DND-41 (cell line): ENCODE measurements at places on chromosomes 3 and 15.

DNA sequence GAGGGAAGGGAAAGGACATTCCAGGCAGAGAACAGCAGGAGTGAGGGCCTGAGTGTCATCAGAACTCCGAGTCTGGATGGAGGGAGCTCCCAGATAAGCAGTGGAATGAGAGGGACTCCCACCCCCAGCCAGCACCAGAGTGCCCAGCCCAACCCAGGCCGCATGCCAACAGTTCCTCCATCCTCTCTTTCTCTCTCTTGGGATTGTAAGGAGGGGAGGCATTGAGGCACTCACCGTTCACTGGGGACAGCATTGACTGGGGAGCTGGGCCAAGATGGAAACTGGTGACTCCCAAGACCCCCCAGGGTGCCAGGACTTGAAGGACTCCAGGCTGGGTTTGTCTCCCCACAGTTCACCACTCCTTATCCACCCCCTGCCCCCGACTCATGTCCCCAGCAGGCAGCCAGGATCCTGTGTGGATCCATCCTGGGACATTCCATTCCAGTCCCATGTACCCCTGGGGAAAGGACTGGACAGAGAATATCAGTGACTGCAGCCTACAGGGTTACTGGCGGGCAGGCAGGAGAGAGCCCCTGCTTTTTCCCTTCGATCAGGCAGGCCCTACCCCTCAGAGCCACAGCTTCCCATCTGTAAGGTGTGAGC, 15.7 kb downstream of the PTH1R start:
- H3K4me1 ChIP-seq, result peaks cover 11% of the 10 kb centered on the region
- H3K27me3 ChIP-seq, result peaks cover 24% of the 10 kb centered on the region
- H3K27ac ChIP-seq, result no peak overlapping the region
- no peak overlapping the region for H3K4me3 ChIP-seq

DNA sequence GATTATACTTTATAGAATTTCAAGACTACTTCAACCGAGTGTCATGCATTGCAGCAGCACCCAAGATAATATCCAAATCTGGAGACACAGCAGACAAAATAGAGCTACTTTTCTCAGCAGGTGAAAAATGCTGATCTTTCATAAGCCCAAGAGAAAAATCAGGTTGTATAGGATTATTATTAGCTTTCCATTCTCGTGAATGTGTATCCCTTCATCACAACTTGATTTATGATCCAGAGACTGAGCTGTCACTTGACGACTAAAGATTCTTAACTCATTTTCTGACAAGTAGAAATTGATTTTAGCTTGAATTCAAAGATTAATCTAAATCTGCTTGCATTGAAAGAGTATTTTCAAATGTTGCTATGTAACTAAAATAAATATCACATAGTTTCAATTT, 32.4 kb downstream of the EPHA3 start:
- no peaks in the 10 kb centered on the region for H3K36me3 ChIP-seq
- H3K27me3 ChIP-seq, result no peaks in the 10 kb centered on the region
- no peak for DNase-seq
- no peak overlapping the region for H3K4me3 ChIP-seq
- no peak overlapping the region for H3K27ac ChIP-seq
- no peaks in the 10 kb centered on the region for H3K4me1 ChIP-seq

DNA sequence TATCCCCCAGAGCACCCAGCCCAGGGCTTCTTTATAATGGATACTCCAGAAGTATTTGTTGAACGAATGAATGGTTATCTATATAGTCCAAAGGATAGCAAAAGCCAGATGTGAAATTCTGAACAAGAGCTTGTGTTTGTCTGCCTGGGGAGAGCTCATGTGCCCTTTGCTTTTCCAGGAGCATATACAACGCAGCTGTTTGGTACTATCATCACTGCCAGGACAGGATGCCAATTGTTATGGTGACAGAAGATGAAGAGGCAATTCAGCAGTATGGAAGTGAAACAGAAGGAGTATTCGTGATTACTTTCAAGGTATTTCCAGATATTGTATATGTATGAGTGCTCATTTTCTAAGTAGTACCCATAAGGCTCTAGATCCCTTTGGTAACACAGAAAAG, 15.2 kb downstream of the DIS3L start:
- H3K36me3 ChIP-seq, result peaks cover 69% of the 10 kb centered on the region
- no peaks in the 10 kb centered on the region for H3K4me1 ChIP-seq
- no peak overlapping the region for H3K4me3 ChIP-seq
- H3K27me3 ChIP-seq, result no peaks in the 10 kb centered on the region
- H3K27ac ChIP-seq, result no peak overlapping the region
- DNase-seq, result no peak

DNA sequence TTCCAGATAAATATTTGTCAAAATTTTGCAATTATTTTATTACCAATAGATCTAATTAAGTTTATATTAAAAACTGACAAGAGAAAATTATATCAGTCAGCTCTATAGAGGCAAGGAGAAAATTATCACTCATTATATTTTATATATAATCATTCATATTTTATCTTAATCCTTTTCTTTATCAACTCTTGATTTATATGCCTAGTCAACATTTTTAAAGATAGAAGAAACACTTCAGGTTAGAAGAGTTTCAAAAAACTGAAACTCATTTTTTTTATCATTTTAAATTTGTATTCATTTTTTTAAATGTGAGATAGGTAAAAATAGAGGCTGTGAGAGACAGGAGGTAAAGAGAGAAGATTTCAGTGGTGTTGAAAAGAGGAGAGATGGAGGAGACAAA, 217.3 kb upstream of the P2RY1 start:
- no peak overlapping the region for H3K27ac ChIP-seq
- no peaks in the 10 kb centered on the region for H3K36me3 ChIP-seq

GRCh38 chr3:45227946-45228345, 1.9 kb upstream of the TMEM158 start:
- H3K36me3 ChIP-seq, result no peaks in the 10 kb centered on the region
- H3K4me1 ChIP-seq, result peaks cover 18% of the 10 kb centered on the region
- no peak for DNase-seq
- peaks cover 86% of the 10 kb centered on the region for H3K27me3 ChIP-seq
- no peak overlapping the region for H3K27ac ChIP-seq
- no peak overlapping the region for H3K4me3 ChIP-seq

GRCh38 chr15:80434926-80435720, 30.9 kb downstream of the ARNT2 start:
- no peak for DNase-seq
- H3K36me3 ChIP-seq, result no peaks in the 10 kb centered on the region
- no peaks in the 10 kb centered on the region for H3K4me1 ChIP-seq
- no peak overlapping the region for H3K4me3 ChIP-seq
- H3K27ac ChIP-seq, result no peak overlapping the region
- H3K27me3 ChIP-seq, result peaks cover 16% of the 10 kb centered on the region

DNA sequence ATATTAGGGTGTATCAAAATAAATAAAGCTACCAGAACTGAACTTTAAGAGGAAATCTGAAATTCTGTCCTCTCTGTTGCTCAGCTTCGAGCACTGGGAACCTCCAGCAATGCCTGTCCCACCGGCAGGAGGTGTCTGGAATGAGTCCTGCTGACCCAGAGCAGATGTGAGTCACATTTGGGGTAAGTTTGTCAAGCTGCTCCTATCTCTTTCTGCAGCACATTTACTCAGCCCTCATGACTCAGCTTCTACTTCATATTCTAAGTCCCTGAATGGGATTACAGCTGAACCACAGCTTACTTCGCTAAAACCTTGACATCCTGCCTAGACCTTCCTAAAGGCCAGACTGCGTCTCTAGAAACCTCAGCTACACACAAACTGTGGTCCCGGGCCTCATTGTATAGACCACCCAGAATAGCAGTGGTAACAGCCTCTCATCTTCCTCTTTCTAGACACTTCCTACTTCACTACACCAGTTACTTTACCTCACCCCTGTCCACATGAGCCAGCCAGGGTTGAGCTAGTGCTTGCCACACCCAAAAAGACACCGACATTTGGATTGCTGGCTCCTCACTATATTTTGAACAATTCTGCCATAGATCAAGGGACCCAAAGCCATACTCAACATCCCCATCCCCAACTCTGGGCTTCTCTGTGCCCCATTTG, 109.6 kb upstream of the TMCO5A start:
- H3K4me1 ChIP-seq, result no peaks in the 10 kb centered on the region
- no peak overlapping the region for H3K27ac ChIP-seq
- H3K4me3 ChIP-seq, result no peak overlapping the region
- H3K36me3 ChIP-seq, result no peaks in the 10 kb centered on the region
- DNase-seq, result no peak

DNA sequence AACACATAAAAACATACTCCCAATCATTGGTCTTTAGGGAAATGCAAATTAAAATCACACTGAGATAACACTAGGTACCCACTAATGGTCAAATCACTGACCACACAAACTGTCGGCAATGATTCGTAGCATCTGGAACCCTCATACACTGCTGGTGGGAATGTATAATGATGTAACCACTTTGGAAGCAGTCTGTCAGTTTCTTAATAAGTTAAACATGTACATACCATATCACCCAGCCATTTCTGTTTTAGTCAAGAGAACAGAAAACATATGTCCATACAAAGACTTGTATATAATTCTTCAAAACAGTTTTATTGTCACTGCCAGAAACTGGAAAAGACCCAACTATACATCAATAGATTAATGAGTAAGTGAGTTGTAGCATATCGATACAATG, 63.3 kb upstream of the LRRC3B start:
- H3K36me3 ChIP-seq, result no peaks in the 10 kb centered on the region
- H3K27me3 ChIP-seq, result no peaks in the 10 kb centered on the region
- no peak for DNase-seq
- H3K27ac ChIP-seq, result no peak overlapping the region
- H3K4me1 ChIP-seq, result no peaks in the 10 kb centered on the region
- H3K4me3 ChIP-seq, result no peak overlapping the region

DNA sequence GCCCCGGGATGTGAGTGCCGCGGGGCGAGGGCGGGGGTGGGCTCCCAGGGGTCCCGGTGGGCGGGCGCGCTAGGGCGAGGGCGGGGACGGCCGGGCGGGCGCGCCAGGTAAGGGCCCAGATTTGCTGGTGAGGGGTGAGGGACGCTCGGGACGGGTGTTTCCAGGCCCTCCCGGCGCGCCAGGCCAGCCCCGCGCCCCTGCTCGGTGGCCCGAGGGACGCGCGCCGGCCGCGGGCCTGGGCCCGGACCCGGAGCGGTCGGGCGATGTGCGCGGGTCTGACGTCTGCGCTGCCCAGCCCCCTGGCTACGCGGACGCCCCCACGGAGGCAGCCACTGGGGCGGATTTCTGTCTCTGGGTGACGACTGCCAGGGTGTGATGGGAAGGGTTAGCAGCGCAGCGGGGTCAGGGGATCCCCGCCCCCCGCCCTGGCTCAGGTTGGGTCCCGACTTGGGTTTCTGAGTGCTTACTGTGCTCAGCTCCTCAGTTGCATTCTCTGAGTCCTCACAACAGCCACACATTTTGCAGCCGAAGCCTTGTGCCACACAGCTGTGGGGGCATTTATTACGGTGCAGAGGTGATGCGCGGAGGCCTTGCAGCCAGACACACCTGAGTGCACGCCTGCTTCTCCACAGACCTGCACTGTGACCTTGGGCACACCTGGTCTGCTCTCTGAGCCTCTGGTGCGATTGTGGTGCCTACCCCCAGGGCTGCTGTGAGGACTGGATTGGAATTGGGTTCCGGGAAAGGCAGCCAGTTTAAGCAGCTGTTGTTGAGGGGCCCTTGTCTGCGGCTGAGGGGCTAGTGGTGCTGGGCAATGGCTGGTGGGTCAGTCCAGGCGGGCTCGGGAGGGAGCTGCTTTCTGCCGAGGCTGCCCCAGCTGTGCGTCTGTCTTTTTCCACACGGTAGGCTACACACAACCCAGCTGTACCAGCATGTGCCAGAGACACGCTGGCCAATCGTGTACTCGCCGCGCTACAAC, 523 bp downstream of the HDAC11 start:
- H3K4me3 ChIP-seq, result no peak overlapping the region; the same call in 1 of the 2 replicates
- peaks cover 32% of the 10 kb centered on the region for H3K4me1 ChIP-seq
- DNase-seq, result no peak
- H3K27me3 ChIP-seq, result no peaks in the 10 kb centered on the region

DNA sequence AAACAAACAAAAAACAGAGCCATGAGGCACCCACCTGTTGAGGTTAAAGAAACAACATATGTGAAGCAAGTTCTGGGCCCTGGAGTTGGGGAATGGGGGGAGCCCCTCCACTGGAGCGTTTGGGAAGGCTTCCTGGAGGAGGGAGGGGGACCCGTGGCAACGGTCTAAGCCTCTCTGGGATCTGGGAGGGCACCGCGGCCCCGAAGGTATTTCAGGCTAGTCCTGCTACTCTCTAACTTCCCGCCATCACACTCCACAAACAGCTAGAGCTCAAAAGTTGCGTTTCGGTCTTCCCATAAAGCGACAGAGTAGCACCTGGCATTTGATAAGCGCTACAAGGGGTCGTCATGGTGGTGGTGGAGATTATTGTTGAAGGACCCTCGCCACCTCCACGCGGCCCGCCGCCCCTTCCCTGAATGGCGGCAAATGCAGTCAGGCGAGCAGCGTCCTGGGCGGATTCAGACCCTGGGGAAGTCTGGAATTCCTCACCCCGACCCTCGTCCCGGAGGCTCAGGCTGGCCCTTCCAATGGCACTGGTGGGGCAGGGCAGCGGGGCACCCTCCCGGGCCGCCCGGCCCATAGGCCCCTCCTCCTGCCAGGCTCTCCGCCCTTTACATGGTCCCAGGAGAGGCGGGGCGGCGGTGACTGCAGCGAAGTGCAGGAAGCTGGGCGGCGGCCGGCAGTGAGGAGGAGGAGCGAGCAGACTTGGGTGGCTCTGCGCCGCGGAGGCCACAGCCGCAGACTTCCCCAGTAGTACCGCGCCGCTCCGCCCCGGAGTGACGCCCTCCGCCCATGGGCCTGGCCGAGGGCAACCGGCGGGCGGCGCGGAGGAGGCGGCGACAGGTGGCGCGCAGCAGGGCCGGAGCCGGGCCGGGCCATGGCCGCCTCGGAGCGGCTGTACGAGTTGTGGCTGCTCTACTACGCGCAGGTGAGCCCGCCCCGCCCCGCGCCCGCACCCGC, at the start of gene NBEAL2:
Gene NBEAL2 (plus strand): TSS at position 682 of the 960 bp plus-strand sequence. CDS start 196 bp downstream, at position 878.
- H3K27me3 ChIP-seq, result no peaks in the 10 kb centered on the region
- DNase-seq, result peak; percentile 97
- H3K4me1 ChIP-seq, result peaks cover 68% of the 10 kb centered on the region

DNA sequence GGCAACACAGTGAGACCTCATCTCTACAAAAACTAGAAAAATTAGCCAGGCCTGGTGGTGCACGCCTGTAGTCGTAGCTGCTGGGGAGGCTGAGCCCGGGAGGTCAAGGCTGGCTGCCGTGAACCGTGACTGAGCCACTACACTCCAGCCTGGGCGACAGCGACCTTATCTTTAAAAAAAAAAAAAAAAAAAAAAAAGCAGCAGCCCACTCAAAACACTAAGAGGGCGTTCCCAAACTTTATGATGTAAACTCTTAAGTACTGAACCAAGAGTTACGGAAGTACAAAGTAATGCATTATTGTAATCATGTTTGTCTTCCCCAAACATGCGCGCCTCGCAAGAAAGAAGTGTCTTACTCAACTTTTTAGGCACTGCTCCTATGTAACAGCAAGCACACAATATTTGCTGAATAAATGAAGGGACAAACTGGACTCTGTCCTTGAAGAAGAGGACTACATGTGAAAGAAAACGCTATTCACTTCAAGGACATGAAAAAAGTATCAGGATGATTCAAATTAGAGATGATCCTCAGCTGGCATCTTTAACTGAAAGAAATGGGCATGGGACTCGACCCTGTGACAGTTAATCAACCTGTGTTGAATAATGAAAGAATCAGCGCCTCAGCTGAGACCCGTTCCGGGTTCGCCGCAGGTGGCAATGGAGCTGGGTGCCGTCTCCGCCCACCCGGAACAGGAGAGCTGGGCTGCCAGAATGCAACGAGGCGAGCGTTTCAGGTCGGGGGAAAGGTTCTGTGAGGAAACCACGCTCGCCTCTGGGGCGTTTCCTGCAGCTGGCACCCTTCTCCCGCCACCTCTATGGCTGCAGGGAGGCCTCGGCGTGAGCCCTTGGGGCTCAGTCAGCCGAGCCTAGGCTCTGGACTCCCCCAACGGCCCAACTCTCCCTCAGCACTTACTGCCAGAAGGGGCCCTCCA, 718 bp downstream of the SPG11 start:
- peak overlapping the region; percentile 85 for H3K4me3 ChIP-seq
- peak overlapping the region; percentile 99 for H3K27ac ChIP-seq
- peak; percentile 83 for DNase-seq
- peaks cover 18% of the 10 kb centered on the region for H3K36me3 ChIP-seq
- H3K4me1 ChIP-seq, result peaks cover 38% of the 10 kb centered on the region
